ENCODE measurements at places on chromosomes 12 and 14. TPM values are rescaled to one million over a fixed set of nuclear protein-coding genes. Genes with fewer than 3 reads are reported as not detected.

DNA sequence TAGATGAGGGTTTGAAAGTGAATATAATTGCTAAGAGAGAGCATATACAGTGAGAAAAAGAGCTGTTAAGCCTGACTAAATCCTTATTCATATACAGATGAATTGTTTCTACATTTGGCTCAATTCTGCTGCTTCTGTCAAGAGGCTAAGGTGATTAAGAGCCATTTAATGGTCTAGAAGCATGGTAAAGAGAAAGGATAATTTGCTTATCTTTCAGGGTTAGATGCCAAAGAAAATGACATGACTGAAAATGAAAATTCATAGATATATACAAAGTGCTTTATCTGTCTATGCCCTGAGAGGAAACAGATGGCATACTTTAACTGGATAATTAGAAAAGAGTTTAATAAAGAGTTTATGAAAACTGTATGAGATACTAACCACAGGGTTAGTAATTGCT lies 834.9 kb downstream of the SLC6A15 start:
- DNase-seq, result no peak

DNA sequence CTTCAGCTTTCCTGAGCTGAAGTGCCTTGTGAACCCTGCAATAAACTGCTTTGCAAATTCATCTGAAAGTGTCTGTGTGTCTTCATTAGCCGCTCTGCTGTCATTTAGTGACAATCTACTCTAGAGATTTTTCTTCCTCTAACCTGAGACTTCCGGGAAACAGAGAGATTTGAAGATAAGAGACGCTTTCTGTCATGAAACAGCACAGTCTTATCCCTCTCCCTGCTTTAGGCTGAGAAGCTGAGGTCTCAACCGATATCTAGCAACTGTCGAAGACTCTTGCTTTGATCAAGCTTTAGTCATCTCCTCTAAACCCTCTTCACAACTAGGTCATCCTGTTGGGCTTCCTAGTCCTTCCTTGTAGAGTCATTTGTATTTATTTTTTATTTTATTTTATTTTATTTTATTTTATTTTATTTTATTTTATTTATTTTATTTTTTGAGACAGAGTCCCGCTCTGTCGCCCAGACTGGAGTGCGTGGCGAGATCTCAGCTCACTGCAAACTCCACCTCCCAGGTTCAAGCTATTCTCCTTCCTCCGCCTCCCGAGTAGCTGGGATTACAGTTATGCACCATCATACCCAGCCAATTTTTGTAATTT lies 1.2 kb downstream of the RNASE2 start:
- DNase-seq, result no peak

GRCh38 chr14:99718031-99718810 lies 34.1 kb downstream of the CYP46A1 start:
- DNase-seq, result no peak

- no peak for DNase-seq
These were observed 62.6 kb downstream of the TSPAN9 start for GRCh38 chr12:3139760-3140159.

DNA sequence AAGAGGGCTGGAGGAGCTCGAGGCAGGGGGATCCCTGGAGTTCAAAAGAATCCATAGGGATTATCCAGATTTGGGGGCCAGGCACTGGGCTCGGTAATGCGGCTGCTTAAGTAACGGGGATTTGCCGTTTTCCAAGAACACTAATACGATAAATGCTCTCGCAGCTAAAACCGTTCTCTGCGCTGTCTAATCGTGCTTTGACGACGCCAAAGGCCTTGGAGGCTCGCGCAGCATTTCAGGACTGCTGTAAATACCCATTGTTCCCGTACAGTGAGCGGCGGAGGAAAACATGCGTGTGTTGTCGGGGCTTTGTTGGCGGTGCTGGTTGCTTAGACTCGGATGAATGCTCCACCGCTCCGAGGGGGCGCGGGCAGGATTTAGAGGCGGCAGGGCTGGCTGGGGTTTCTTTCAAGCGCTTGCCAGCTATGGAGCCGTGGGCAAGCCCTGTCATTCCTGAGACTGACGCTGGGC lies 26.2 kb downstream of the DIO3 start:
- no peak for DNase-seq

DNA sequence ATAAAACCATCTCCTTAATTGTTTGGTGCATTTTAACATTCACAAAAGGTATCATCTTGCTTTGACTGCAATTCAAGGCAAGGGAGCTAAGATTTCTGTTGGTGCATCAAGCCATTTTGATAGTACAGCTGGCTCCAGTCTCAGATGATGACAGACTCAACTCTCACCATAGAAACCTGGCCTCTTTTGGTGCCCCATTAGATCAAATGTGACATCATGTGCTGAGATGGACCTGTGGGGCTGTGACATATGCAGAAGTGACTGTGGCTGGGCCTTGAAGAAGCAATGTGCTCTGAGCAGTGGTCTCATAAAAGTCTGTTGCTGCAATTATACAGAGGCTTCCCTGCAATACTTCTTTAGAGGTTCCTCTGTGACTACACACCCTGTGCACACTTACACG lies 88.4 kb downstream of the SLC2A13 start:
- DNase-seq, result no peak

DNA sequence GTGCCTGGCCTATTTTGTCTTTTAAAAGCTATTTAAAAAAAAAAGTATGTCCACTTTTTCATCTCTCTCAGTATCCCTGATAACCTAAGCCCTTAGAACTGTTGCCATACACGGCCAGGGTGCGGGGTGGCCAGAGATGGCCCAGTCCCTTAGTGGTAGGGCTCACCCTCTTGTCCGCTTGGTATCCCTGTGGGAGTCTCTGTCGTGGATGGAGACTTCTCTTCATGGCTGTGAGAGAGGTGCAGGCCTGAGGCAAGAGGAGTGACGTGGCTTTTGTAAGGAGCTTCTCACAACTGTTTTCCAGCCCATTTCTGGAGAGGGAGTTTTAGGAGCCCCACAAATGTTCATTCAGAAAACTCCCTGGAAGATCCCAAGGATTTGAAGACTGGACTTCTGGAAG lies 26.8 kb downstream of the XRCC3 start:
- no peak for DNase-seq

DNA sequence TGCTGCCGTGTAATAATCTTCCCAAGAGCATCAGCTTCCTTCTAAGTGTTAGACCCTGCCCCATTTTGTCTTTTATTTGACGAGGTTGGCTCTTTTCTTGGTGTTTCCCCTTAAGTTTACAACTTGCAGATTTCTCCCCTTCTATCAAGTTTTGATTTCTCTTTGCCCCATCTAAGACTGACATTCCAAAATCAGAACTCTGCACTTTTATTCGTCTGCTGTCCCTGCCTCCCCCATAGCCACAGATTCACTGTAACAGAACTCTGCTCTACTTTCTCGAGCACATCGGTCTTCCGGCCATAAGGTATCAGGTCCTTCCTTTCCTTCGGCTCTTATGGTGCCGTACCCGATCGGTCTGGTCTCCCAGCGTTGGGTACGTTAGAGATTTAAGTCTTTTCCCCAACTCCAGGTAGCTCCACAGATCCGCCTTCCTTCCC lies 563 bp downstream of the DCP1B start:
- peak; percentile 27 for DNase-seq

DNA sequence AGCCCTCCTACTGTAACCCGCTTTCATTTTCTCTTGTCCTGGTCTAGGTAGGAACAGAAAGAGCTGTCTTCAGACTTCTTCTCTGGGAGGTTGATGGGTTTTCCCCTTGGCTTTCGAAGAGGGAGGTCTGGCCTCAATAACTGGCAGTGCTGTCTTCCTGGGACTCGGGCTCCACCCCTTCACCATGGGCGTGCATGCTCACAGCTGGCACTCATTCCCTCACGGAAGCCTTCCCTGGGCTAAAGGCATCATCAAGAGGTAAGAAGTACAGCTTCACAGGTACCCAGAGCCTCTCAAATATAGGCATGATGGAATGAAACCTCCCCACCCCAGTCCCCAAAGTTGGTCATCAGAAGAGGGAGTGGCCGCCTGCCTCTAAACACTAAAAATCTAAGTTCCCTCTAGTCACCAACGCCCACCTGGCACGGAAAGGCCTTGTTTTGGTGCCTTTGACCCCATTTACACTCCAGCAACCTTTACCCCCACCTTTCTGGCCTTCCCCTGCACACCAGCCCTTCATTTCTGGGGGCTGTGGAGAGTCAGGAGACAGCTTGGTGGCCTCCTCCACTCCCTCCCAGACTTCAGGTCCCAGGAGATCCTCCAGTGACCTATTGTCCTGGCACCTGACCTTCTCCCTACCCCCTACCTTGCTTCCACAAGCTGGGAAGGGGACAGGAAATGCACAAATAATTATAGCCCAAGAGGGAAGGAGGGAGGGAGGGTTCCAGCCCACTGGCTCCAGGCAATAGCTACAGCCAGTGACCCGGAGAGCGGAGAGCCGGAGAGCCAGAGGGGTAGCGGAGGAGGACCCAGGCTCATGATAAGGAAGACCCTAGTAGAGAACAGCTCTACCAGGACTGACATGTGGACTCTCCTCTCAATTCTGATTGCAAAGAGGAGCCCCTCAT lies 2.8 kb downstream of the RAPGEF3 start:
- no peak for DNase-seq

DNA sequence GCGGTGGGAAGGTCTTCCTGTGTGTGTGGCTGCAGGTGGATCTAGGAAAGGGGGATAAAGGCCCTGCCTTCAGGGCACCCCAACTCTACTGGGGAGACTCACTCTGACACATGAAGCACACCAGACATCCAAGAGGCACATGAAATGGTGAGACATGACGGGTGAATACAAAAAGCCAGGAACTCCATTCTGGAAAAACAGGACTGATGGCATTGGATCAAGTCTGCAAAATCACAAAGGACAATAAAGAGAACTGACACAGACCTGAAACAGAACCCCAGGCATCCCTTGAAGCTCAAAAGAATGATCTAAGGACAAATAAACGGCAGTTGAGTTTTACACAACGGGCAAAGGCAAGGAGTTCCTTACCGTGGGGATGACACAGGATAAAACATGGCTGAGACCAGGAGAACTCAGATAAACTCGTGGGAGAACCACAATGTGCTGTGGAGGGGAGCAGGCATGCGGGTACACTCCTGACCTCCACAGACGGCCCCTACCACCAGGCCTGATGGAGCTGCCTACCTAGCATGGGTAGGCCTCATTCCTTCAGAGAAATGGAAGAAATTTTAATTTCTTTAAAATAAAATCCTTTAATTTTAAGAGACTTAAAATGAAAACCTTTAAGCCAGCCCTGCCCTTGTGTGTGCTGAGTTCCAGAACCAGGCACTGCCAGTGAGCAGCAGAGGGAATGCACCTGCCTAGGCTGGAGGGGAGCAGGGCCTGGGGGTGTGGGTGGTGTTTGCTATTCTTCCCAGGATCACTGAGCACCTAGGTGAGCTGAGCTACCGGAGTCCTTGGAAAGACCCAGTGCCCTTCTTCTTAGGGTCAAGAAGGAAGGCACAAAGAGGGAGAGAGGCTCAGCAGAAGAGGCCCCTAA lies 100.1 kb downstream of the SINHCAF start:
- no peak for DNase-seq

GRCh38 chr12:87812030-87812429 lies 217.2 kb downstream of the C12orf50 start:
- DNase-seq, result no peak

DNA sequence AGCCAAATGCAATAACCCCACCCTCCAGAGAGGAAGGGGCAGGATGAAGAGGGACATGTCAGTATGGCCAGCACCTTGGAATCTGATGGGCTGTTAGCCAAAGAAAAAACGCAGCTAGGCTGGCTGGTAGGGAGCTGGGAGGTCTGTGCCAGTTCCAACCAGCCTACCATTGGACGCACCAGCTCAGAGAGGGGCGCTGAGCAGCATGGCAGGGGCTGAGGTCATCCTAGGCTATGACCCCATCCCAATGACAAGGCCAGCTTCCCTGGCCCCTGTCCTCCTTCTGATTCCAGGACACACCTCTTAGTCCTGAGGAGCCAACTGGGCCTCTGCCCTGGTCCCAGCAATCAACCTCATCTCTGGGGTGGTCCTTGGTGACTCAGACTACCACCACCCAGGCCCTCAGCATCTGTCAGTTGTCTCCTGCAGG lies 12.2 kb downstream of the ACTN1 start:
- DNase-seq, result no peak

DNA sequence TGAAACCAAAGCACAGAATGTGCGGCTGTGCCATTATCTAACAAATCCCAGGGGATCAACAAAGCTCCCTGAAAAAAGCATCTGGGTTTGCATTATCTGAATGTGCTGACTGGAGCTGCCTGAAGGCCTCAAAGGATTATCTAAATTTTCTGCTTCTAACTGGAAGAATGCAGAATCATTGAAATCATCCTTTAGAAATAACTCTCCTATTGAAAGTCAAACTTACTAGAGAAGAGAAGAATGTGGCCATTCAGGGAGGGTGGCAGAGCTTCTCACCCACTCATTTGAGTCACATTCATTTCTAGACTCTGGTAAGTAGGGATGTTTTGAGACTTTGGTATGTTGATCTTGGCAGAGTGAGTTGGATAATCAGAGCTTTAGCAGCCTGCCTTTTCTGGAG lies 220.6 kb upstream of the RGS6 start:
- DNase-seq, result no peak

DNA sequence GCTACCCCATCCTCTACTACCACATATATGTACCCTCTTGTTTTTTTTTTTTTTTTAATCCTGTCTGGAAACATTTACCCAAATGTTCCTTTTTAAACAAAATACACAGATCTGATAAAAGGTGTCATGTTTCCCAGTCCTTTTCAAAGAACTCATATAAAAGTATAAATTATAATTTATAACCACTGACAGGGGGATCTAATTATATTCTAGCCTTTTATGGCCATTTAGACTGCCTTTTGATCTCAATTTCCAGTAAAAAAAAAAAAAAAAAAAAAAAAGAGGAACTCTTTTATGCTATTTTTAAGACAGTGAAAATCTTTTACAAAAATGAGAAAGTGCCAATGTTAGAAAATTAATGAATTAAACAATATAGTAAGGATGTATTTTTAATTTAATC lies 65.0 kb downstream of the NAV3 start:
- DNase-seq, result no peak

GRCh38 chr12:70828351-70828750 lies 92.2 kb downstream of the PTPRR start:
- no peak for DNase-seq

DNA sequence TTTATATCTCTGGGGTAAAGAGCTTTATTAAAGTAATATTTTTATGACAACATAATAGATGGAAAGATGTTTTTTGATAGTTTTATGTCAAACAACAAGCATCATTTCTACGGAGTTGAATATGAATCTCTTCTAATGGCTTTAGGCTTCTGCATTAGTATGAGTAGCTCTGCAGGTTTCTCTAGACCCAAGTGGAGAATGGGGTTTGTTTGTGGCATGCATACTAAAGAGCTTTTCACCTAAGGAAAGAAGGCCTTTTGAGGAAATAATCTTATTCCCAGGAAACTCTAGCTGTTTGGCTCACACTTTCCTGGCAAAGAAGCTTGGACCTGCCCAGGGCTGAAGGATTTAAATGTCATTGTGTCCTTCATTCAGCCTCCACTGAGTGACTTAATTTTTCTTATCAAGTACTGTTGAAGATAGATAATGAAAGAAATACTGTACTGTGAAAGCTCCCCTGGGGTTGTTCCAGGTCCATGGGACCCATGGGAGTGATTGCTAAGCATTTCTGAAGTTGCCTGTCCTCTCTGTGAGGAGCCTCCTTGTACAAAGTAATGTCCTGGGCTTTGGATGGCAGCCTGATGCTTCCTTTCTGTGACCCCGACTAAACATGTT lies 469.3 kb downstream of the LRIG3 start:
- DNase-seq, result no peak

GRCh38 chr14:75279153-75279762 lies 630 bp downstream of the FOS start:
- peak; percentile 85 for DNase-seq

Gene MGP
- total RNA-seq, result 20.6 TPM

Gene ACADS
- 3.3 TPM for total RNA-seq

Gene FOXA1
- total RNA-seq, result not detected

Data from cerebellum (tissue), 4 donors.